ENCODE measurements at places on chromosomes 2 and 18.

GRCh38 chr2:110819711-110820110 lies 87.3 kb downstream of the ACOXL start:
- no peak for DNase-seq

GRCh38 chr2:46804794-46805193 lies 110.8 kb downstream of the MCFD2 start:
- no peak for DNase-seq

- no peak for DNase-seq
These were observed 827.6 kb upstream of the KLHL29 start for GRCh38 chr2:22557406-22557805.

DNA sequence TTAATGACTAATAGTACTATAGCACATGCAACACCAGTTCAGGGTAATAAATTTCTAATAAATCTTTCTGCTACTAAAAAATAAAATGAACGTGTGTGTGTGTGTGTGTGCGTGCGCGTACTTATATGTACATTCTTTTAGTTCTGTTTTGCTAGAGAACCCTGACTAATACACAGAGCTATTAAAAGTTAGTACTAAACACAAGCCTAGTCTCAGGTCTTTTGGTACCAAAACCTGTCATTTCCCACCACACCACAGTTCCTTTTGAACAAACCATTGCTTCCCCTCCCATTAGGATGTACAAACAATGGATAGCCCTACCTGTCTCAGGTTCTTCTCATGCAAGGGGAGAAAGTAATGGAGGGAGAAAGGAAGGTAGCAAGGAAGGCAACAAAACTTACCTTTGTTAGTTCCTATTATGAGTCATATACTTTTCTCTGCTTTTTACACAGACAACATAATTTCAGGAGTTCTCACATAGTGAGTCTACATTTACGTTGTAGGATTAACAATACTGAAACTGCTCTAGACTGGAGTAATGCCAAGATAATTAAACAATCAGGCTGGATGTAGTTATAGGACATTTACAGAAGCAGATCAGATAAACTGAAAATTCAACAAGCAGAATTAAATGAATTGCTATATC lies 427.2 kb downstream of the KCNJ3 start:
- DNase-seq: no peak

DNA sequence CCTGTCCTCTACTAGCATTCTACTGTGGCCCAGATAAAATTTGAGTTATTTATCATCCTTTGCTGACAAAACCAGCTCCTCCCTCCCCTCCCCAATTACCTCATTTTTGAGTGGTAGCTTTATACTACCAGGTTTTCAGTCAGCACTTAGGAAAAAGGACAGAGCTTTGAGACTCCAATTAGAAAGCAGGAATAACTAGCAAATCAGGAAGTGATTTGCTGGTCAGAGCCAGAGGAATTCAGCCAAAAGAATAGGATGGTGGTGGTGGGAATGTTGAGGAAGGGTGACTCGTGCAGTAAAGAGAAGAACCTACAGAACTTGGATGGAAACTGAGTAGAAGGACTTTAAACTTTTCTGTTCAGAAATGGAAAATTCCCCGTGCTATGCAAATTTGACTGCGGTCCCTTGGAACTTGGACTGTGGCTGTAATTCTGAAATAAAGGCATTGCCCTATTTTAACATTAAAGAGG lies 3.7 kb downstream of the MYL12B start:
- DNase-seq: no peak

GRCh38 chr2:158664987-158665386 lies 130.1 kb upstream of the DAPL1 start:
- DNase-seq: no peak

DNA sequence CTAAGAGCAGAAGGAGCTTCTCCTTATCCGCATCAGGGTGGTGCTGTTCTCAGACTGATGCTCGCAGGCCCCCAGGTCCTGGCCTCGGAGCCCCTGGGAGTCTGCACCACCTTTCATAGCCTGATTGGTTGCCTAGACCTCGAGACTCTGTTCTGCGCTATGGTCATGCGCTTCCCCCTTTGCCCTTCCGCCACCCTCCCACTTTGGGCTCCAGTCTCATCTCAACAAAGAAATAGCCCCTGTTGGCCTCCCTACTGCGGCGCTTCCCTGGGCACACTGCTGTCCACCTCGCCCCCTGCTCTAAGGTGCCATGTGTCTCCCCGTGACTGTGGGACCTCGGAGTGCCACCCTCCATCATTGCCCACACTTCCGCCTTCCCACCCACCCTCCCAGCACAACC lies 102.9 kb upstream of the TWIST2 start:
- no peak for DNase-seq

DNA sequence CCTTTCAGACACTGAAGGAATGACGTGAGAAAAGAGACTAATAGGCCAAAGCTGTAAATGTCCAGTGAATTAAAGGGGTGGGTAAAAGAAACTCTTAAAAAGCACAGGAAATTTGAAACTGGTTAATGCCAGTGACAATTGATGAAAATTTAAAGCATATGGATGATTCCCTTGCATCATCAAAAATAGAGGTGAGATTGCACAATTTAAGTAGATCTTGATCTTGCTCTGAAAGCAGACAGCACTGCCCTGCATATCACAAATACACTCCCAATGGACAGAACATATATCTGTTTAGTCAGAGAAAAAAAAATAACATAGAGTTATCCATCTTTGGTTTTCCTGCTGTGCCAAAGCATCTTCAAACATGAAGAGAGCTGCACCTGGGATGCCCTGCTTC lies 86.7 kb upstream of the UBE2E3 start:
- DNase-seq: no peak

DNA sequence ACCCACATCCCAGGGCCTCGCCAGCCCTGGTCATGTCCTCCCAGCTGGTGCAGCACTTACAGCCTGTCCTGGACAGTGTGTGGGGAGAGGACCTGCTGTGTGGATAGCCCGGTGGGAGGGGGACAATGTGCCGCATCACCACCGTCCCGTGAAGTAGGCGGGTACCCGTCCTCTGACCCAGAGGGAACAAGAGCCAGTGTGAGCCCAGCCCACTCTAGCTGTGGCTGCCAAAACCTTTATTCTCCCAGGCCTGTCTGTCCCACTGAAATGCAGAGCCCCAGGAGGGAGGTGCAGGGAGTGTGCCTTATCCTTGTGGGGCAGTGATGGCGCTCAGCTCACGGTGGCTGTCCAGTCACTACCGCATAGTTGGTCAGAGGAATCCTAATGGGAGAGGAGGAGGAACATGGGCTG lies 1.7 kb downstream of the TRAF3IP1 start:
- DNase-seq: no peak

GRCh38 chr18:26516964-26517363 lies 31.4 kb downstream of the KCTD1 start:
- DNase-seq: no peak

DNA sequence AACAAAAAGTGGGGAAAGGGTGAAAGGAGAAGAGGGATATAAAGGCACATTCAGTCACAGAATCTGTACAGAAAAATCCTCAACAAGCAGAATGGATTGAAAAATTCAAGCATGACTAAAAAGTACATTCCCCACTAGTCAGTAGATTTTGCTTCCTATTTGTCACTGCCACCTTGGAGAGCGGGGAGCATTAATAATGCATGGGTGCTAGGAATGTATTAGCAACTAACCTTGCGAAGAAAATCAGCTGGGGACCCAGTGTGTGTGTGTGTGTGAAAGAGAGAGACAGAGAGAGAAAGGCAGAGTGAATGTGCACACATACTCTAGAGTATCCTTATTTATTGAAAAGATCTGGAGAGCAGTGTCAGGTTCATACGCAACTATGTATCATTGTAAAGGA lies 968.7 kb upstream of the ZEB2 start:
- DNase-seq: no peak

- peak; percentile 77 for DNase-seq
These were observed 1.7 kb downstream of the NCK2 start for GRCh38 chr2:105746177-105747080.

DNA sequence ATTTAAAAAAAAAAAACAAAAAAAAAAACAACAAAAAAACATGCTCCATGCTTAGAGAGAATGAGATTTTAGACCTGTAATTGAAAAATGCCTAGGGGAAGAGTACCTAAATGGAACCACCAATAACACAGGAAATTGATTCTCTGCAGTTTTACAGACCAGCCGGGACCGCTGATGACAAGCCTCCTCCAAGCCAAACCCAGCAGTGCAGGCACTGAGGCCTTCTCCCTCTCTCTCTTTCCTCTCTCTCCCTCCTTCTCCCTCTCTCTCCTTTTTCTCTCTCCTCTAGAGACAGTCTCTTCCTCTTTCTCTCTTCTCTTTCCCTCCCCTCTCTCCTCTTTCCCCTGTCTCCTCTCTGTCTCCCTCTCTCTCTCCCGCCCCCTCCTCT lies 228.8 kb upstream of the COPS8 start:
- DNase-seq: no peak

DNA sequence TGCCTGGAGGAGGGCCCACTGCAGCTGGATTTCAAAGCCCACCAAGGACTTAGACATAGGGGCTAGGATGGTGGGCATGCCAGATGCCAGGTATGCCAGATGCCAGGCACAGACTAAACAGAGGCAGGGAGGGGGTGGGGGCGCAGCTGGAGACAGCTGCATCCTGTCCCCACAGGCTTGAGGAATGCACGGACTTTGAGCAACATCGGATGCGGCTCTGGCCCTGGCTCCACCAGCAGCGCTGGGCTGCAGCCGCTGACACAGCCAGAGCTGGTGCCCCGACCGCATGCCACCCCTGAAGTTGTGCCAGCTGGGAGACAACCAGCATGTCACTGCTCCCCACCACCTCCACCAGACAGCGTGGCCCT lies 39.5 kb downstream of the AQP12A start:
- no peak for DNase-seq

DNA sequence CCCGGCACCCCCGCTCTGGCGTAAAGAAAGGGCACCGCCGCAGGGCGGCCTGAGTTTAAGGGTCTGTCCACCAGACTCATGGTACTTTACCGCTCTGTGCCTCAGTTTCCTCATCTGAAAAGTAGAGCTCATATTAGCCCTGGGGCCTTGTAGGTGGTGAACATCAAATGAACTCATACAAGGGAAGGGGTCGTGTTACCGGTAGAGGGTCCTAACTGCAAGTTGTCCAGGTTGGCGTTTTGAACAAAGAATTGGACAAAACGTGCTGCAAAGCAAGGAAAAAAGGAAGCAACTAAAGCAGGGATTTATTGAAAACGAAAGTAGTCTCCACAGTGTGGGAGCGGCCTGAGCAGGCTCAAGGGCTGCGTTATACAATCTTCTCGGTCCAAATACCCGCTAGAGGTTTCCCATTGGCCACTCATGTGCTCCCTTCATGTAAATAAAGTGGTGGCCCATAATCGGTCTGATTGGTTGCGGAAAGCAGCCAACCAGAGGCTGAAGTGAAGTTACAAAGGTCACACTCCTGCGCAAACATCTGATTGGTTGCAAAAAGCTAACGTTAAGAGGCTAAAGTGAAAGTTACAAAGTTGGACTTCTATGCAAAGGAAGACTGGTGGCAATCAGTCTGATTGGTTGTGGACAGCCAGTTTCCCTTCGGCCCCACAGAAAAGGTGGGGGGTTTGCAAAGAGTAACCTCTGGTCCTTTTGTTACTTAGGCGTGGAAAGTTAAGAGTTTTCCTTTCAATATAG lies 80.7 kb upstream of the LDLRAD4 start:
- DNase-seq: peak; percentile 88

GRCh38 chr18:13617826-13618515 lies 108.4 kb downstream of the FAM210A start:
- DNase-seq: no peak

GRCh38 chr2:26139269-26140183 lies 33.4 kb upstream of the GAREM2 start:
- no peak for DNase-seq

GRCh38 chr2:210655229-210655975 lies 99.0 kb downstream of the CPS1 start:
- no peak for DNase-seq

GRCh38 chr18:58208207-58208932 lies 164.3 kb downstream of the NEDD4L start:
- DNase-seq: no peak

- DNase-seq: no peak
These were observed 51.5 kb upstream of the MGAT5 start for GRCh38 chr2:134202371-134202770.

- no peak for DNase-seq
These were observed 124.0 kb downstream of the GULP1 start for GRCh38 chr2:188415754-188416083.

- no peak for DNase-seq
These were observed at the start of gene SPP2 for GRCh38 chr2:234050455-234051135. SPP2 (plus strand) TSS chr2:234050702; CDS start chr2:234050787, 85 bp downstream.

GRCh38 chr2:110865188-110865587 lies 132.8 kb downstream of the ACOXL start:
- no peak for DNase-seq

DNA sequence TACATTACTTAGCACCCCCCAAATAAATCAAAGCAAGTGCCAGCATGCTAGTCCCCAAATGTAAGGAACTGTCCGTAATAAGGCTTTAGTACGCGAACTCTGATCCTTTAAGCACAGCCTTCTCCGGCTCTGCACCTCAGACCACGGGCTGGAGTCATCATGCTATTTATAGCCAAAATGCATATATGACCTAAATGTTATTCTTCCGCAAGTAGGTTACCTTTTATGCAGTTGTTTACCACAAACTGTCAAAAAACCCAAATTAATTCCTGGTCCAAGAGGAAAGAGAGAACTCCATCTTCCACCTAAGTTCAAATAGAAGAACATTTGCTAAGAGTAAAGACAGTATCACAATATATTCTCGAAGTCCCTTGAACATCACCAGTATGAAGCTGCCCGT lies 42.7 kb downstream of the ZNF516 start:
- no peak for DNase-seq

- DNase-seq: no peak
These were observed 9.0 kb downstream of the CUL3 start for GRCh38 chr2:224576088-224576715.

DNA sequence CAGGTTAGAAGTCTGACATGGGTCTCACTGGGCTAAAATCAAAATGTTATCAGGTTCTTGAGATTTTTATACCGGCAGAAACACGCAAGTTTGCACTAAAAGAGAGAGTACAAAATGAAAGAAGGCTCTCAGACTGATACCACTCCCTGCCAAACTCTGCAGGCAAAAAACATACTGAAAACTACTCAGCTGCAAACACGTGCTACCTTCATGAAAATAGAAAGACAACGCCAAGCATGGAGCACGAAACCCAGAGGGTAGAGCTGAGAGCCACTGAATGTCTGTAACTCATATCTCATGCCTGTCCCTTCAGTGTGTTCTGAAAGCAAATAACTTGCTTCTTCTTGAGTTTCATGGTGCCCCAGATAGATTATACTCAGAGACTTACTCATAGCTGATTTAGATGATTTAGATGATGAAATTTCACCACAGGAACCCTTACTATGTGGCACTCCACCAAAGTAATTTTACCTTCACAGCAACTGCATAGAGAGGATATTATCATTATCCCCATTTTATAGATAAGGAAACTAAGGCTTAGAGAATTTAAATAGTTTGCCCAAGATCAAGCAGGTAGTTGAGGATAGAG lies 313.0 kb upstream of the SLC39A10 start:
- no peak for DNase-seq
